ENCODE measurements at places on chromosomes 1 and 21.

GRCh38 chr1:5833911-5834310 lies 158.3 kb downstream of the NPHP4 start:
- DNase-seq, result no peak

- no peak for DNase-seq
Observed at GRCh38 chr1:45032837-45033236, 20.8 kb downstream of the UROD start.

DNA sequence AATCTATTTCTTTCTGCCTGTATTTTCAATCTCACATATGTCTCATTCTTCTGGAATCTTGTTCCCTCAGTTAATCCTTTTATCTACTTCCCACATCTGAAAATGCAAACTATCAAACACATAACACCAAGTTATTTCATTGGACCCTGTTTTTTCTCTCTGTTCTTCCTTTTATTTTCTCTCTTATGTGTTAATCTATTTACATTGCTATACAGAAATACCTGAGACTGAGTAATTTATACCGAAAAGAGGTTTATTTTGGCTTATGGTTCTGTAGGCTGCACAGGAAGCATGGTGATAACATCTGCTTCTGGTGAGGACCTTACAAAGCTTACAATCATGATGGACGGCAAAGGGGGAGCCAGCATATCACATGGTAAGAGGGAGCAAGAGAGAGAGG lies 247.6 kb downstream of the TGFB2 start:
- no peak for DNase-seq

DNA sequence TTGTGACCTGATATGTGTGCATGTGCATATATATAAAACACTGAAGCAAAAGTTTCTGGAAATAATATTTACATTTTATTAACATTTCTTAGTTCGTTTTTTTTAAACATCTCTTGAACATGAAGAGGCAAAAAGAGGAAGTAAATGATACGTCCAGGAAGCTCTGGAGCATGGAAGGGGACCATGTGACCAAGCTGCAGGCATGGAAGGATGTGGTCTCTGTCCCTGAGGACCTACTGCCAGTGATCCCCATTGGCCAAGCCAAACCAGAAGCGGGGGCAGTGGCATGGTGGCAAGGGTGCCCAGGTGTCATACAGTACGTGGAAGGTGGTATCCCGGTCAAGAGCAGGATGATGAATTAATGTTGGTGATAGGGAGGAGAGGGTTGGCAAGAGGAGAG lies 268.3 kb upstream of the PROX1 start:
- no peak for DNase-seq

GRCh38 chr1:224189561-224189960 lies 6.5 kb downstream of the DEGS1 start:
- DNase-seq, result no peak

DNA sequence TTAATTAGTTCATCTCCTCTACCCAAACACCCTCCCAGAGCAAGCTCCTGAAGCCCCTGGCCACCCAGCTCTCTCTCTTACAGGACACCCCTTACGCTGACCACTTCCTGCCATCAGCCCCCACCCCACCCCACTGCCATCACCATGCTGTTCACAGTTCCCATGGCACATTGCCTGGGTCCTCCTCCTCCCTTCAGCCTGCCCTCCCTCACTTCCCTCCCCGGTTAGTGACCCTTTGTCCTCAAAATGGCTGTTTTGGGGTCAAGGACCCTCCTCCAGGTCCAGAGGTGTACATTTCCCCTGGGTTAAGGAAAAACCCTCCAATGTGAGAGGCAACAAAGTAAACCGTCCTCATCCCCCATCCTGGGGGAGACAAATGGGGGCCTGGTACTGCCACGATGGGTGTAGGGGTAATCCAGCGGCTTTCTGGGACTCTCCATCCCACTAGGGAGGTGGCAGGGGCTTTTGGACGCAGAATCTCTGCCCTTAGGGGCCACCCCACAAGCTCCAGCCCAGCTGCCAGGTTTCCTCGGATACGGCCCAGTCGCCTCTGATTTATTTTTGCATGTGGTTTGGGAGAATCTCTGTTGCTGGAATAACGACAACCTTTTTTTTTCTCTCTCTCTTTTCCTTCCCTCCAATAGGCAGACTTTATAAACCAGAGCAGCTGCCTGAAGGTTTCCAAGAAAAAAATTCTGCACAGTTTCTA lies 8.5 kb downstream of the CAMK2N1 start:
- DNase-seq, result no peak

DNA sequence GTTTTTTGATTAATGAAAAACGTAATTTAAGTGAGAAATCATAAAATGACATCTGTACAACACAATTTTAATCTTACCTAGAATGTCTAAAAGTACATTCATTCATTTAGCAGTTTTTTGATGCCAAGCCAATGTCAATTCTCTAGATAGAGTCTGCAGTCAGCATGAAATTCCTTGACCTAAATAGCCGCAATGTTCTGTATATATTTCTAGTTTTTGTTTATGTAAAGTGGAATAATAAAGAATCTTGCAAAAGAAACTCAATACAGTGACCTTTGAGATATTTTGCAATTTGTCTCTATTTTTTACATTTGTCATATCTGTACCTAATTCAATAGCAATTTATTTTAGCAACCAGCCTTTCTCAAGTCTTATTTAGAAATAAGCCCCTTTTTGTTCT lies 176.0 kb downstream of the ATP6V1G3 start:
- no peak for DNase-seq

DNA sequence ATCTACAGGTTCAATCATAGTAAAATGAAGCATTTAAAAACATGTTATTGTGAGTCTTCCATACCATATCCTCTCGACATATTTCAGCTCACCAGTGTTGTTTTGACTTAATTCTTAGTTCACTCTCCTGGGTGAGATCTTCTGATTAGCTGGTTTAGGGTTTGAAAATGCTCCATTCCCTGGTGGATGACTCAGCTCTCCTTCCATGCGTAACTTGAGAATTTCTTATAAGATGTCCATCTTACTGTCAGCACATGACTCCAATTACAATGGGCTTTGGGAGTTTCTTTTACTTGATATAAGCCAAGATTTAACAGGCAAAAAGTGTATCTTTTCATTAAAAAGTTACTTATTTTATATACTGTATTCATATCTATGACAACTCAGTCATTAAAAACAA lies 476.5 kb downstream of the BRINP3 start:
- no peak for DNase-seq

- no peak for DNase-seq
Observed at GRCh38 chr1:193270996-193271395, 84.6 kb upstream of the B3GALT2 start.

- DNase-seq, result no peak
Observed at GRCh38 chr1:185539277-185539943, 194.8 kb upstream of the HMCN1 start.

- DNase-seq, result no peak
Observed at GRCh38 chr1:182724215-182724614, 39.8 kb upstream of the RGS8 start.

DNA sequence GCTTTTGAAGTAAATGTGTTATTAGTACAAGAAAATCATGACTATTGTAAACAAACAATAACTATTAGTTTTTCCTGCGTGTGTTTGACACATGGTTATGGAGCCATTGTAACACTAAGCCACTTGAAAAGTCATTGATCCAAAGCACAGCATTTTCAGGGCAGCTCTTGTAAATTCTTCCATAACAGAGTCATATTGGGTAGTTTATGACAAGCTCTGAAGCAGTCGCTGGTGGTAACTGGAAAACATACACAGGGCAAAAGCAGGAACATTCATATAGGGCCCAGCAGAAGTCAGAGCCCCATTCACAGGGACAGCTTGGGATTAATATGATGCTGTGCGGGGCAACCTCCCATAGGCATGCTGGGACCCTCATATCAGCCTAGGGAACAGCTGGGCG lies 483.2 kb upstream of the PTBP2 start:
- DNase-seq, result no peak

GRCh38 chr1:205373022-205373797 lies 16.5 kb upstream of the KLHDC8A start:
- no peak for DNase-seq

GRCh38 chr1:193589597-193590040 lies 403.2 kb upstream of the B3GALT2 start:
- no peak for DNase-seq

- no peak for DNase-seq
Observed at GRCh38 chr21:42827588-42827987, 51.8 kb downstream of the WDR4 start.

DNA sequence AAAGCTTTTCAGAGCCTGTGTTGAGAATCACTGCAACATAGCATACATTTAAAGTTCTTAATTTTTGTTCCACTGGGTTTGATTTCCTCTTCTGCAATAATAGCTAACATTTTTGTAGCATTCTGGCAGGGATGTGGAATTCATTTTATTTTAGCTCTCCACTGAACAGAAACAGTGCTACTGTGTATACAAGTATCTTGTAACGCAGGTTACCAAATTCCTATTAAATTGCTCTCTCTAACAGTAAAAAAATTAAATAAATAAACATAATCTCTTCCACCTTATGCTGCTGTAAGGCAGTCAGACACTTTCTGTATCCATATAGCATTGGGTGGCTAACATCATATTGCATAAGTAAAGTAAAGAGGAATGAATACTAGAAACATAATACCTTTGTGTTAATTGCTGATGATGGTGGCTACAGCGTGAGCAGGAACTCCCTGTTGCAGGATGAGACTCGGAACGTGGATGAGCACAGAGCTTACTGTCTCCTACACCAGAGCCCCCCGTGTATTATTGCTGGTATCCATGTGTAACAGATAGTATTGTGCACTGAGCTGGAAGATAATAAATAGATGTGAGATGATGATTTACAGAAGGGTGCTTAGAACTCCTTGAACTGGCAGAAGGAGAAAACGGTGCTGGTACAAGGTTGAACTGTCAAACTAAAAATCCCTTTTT lies 276.9 kb upstream of the SNX7 start:
- DNase-seq, result no peak

- no peak for DNase-seq
Observed at GRCh38 chr1:53508991-53509666, 49.9 kb downstream of the DMRTB1 start.

- no peak for DNase-seq
Observed at GRCh38 chr1:12186679-12186985, 19.8 kb downstream of the TNFRSF1B start.

DNA sequence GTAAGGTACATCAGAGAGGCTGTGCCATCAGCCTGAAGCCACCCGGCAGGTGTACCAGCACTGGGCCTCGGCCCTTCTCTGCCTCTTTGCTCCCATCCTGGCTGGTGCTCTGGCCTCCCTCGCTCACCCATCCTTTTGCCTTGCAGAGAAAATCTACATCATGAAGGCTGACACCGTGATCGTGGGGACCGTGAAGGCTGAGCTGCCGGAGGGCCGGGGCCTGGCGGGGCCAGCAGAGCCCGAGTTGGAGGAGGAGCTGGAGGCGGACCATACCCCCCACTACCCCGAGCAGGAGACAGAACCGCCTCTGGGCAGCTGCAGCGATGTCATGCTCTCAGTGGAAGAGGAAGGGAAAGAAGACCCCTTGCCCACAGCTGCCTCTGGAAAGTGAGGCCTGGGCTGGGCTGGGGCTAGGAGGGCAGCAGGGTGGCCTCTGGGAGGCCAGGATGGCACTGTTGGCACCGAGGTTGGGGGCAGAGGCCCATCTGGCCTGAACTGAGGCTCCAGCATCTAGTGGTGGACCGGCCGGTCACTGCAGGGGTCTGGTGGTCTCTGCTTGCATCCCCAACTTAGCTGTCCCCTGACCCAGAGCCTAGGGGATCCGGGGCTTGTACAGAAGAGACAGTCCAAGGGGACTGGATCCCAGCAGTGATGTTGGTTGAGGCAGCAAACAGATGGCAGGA lies 24.5 kb upstream of the TNFRSF1B start:
- no peak for DNase-seq

DNA sequence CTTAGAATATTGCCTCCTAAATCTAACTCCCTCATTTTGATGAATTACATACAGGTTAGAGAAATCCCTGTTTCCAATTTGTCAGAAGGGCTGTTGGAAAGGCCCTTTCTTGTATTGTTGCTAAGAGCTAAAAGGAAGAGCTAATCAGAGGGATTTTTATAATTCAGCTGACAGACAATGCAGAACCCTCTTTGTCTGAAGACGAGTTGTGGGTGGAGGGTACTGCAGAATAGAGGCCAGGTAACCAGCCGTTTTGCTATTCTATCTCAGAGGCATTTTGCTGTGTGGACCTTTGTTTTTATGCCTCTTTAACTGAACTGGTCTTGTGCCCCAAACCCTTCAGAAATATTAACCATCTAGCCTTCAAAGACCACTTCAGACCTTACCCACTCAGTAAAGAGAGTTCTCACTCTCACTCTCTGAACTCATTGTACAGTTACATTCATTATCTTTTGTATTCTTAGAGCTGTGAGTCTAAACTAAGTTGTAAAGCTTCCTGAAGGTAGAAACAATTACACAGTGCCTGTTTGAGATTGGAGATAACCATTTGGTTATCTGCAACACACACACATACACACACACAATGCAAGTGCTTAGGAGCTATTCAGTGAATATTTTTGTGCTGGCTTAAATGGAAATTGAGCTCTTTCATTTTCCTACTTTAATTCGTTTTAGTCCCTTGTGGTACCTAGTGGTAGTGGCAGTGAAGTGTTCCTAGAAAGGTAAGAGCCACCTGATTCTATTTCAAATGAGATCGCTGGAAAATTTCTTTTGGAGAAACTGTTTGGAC lies 19.7 kb downstream of the KPNA6 start:
- DNase-seq, result no peak

- DNase-seq, result no peak
Observed at GRCh38 chr1:50986653-50987052, 16.6 kb downstream of the CDKN2C start.

- DNase-seq, result no peak
Observed at GRCh38 chr1:4733446-4734177, 79.2 kb downstream of the AJAP1 start.

- DNase-seq, result no peak
Observed at GRCh38 chr21:46253610-46254124, 25.1 kb upstream of the LSS start.

DNA sequence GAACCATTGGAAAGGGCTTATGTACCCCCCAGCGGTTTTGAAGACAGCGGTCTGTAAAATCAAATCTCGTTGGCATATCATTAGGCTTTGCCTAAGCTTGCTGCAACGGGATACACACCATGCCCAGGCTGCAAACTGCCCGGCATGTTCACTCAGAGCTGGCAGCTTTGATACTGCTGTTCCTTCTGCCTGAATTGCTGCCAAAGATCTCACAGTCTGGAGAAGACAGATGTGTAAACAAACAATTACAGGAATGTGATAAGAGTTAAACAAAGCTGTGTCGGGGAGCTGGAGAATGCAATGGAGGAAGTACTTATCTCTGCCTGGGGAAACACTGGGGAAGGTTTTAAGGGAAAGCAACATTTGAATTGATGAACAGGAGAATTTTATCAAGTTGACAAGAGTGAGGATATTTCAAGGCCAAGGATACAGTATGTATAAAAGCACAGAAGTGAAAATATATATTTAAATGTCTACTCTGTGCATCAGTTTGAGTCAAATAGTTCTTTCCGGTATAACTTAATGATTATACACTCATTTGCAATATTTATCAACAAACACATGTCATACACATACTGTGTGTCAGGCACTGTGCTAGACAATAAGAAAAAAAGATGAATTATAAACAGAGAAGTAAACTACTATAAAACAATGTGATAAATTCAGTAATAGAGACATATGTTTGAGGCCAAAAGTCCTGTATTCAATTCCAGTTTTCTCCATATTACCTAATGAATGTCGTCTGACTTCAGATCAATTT lies 29.9 kb downstream of the CHML start:
- DNase-seq, result no peak

GRCh38 chr21:44750675-44751025 lies 39.3 kb upstream of the TSPEAR start:
- DNase-seq, result no peak

GRCh38 chr1:162573136-162573535 lies 11.6 kb downstream of the UAP1 start:
- DNase-seq, result no peak

All from H1 (cell line).